ENCODE measurements at places on chromosomes 3 and 15.

DNA sequence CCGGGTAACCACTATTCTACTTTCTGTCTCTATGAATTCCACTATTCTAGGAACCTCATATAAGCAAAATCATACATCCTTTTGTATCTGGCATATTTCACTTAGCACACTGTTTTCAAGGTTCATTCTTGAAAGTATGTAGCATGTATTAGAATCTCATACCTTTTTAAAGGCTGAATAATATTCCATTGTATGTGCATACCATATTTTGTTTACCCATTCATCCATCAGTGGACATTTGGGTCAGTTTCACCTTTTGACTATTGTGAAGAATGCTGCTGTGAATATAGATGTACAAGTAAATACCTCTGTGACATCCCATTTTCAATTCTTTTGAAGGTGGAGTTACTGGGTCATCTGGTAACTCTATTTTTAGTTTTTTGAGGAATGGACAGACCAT lies 36.6 kb upstream of the SEC22A start:
- DNase-seq, result no peak
- H3K4me3 ChIP-seq, result no peak overlapping the region
- H3K4me1 ChIP-seq, result no peaks in the 10 kb centered on the region
- H3K27me3 ChIP-seq, result no peaks in the 10 kb centered on the region
- H3K36me3 ChIP-seq, result peaks cover 20% of the 10 kb centered on the region
- H3K27ac ChIP-seq, result no peak overlapping the region

- no peak for DNase-seq
- H3K27ac ChIP-seq, result no peak overlapping the region
- no peaks in the 10 kb centered on the region for H3K27me3 ChIP-seq
- no peak overlapping the region for H3K4me3 ChIP-seq
- H3K4me1 ChIP-seq, result no peaks in the 10 kb centered on the region
Observed at GRCh38 chr3:47318916-47319315, 36.2 kb downstream of the KLHL18 start.

- H3K4me1 ChIP-seq, result no peaks in the 10 kb centered on the region
- DNase-seq, result no peak
- peaks cover 37% of the 10 kb centered on the region for H3K36me3 ChIP-seq
- H3K27ac ChIP-seq, result no peak overlapping the region
- no peaks in the 10 kb centered on the region for H3K27me3 ChIP-seq
Observed at GRCh38 chr3:97952872-97953271, 19.4 kb downstream of the RIOX2 start.

- H3K27me3 ChIP-seq, result no peaks in the 10 kb centered on the region
- no peaks in the 10 kb centered on the region for H3K36me3 ChIP-seq
- peak within 1 kb of the TSS; percentile 83 for H3K27ac ChIP-seq
- peaks cover 24% of the 10 kb centered on the region for H3K4me1 ChIP-seq
Observed at GRCh38 chr3:69385723-69386555, at the start of gene FRMD4B. TSS of gene FRMD4B (minus strand) at chr3:69386088. CDS start at chr3:69385989, 99 bp downstream.

DNA sequence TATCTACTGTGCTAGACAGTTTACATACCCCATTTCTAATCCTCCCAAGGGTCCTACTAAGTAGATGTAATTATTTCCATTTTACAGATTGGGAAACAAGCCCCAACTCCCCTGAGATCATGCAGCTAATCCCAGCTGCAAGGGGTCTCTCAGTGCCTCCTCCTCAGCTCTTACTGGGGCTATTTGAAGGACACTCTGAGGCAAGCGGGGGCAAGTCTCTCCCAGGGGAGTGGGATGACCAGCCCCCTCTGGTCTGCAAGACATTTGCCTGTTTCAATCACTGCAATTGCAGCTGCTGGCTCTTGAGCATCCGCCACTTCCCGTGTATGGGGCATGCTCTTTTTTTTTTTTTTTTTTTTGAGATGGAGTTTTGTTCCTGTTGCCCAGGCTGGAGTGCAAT lies 11.4 kb downstream of the LAMP3 start:
- no peak for DNase-seq
- no peaks in the 10 kb centered on the region for H3K36me3 ChIP-seq
- H3K4me1 ChIP-seq, result no peaks in the 10 kb centered on the region
- no peak overlapping the region for H3K27ac ChIP-seq
- no peaks in the 10 kb centered on the region for H3K27me3 ChIP-seq
- H3K4me3 ChIP-seq, result no peak overlapping the region

GRCh38 chr3:60575718-60576272 lies 675.5 kb downstream of the FHIT start:
- H3K27me3 ChIP-seq, result no peaks in the 10 kb centered on the region
- H3K36me3 ChIP-seq, result no peaks in the 10 kb centered on the region
- DNase-seq, result no peak
- H3K4me3 ChIP-seq, result no peak overlapping the region

- H3K4me1 ChIP-seq, result no peaks in the 10 kb centered on the region
- no peak overlapping the region for H3K4me3 ChIP-seq
- DNase-seq, result no peak
- no peak overlapping the region for H3K27ac ChIP-seq
- H3K27me3 ChIP-seq, result no peaks in the 10 kb centered on the region
Observed at GRCh38 chr15:101396484-101397261, 92.8 kb downstream of the PCSK6 start.

DNA sequence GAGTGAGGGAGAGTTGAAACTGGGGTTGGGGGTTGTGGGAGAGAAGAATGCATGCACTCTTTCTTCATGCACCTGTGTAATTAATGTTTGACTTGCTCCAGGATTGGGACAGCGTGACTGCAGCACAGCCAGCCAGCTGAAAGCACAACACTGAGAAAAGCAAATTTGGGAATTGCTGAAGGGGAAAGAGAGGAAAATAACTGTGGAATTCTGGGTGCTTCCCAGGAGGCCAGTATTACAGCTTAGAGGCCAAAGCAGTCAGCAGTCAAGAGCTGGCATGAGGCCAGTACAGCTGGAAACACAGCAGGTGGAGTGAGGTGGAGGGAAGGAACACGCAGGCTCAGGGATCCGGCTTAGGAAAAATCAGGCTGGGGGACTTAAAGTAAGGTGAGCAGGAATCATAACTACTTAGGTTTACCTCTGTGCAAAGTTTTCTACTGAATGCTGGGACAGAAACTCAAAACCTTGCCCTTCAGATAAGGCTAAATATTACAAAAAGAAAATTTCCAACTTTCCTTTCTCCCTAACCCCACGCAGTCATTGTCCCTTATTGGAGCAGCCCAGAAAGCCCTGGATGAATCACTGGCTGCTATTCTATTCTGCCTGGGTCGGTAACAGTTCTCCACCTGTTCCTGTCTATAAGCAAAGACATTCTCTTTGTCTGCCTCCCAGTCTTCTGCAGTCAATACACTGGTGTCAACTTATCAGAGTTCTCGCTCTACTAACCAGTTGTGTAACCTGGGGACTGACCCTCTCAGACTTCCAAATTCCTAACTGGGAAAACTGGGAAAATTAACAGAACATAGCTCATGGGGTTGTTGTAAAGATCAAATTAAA lies 167.2 kb downstream of the MAGI1 start:
- H3K36me3 ChIP-seq, result no peaks in the 10 kb centered on the region
- H3K4me3 ChIP-seq, result no peak overlapping the region
- H3K27me3 ChIP-seq, result no peaks in the 10 kb centered on the region
- peaks cover 22% of the 10 kb centered on the region for H3K4me1 ChIP-seq
- H3K27ac ChIP-seq, result no peak overlapping the region
- no peak for DNase-seq

GRCh38 chr3:61110576-61110975 lies 140.7 kb downstream of the FHIT start:
- H3K4me3 ChIP-seq, result no peak overlapping the region
- DNase-seq, result no peak
- H3K27ac ChIP-seq, result no peak overlapping the region
- H3K36me3 ChIP-seq, result no peaks in the 10 kb centered on the region

DNA sequence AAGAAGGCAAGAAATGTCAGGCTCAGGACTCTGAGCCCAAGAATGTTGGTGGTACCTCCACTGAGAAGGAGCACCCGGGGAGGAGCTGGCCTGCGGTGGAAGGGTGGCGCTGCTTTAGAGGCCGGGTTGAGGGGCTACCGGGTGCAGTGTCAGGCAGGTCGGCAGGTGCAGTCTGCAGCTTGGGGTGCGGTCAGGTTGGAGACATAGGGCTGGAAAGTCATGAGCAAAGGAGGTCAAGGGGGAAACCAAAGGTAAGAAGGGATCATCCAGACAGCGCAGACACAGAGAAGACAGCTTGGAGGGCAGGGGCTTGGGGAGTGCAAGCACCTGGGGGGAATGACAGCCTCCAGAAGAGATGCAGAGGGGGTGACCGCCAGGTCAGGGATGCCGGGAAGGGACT lies 274.4 kb upstream of the LYSMD4 start:
- no peak overlapping the region for H3K4me3 ChIP-seq
- H3K27ac ChIP-seq, result no peak overlapping the region
- DNase-seq, result no peak
- no peaks in the 10 kb centered on the region for H3K27me3 ChIP-seq
- no peaks in the 10 kb centered on the region for H3K4me1 ChIP-seq

- no peak overlapping the region for H3K27ac ChIP-seq
- H3K4me1 ChIP-seq, result no peaks in the 10 kb centered on the region
- DNase-seq, result no peak
- H3K36me3 ChIP-seq, result no peaks in the 10 kb centered on the region
Observed at GRCh38 chr15:35925275-35926006, 379.5 kb upstream of the DPH6 start.

- DNase-seq, result no peak
- no peaks in the 10 kb centered on the region for H3K27me3 ChIP-seq
- H3K4me1 ChIP-seq, result no peaks in the 10 kb centered on the region
- H3K27ac ChIP-seq, result no peak overlapping the region
Observed at GRCh38 chr3:156614642-156615511, 59.5 kb upstream of the TIPARP start.

GRCh38 chr3:58074116-58074715 lies 66.0 kb downstream of the FLNB start:
- H3K36me3 ChIP-seq, result peaks cover 10% of the 10 kb centered on the region
- no peaks in the 10 kb centered on the region for H3K27me3 ChIP-seq
- no peak overlapping the region for H3K4me3 ChIP-seq
- DNase-seq, result no peak

GRCh38 chr3:13074006-13074375 lies 762 bp upstream of the IQSEC1 start:
- no peaks in the 10 kb centered on the region for H3K36me3 ChIP-seq
- DNase-seq, result no peak
- H3K4me1 ChIP-seq, result peaks cover 40% of the 10 kb centered on the region
- no peak overlapping the region for H3K4me3 ChIP-seq
- peaks cover 6% of the 10 kb centered on the region for H3K27me3 ChIP-seq

DNA sequence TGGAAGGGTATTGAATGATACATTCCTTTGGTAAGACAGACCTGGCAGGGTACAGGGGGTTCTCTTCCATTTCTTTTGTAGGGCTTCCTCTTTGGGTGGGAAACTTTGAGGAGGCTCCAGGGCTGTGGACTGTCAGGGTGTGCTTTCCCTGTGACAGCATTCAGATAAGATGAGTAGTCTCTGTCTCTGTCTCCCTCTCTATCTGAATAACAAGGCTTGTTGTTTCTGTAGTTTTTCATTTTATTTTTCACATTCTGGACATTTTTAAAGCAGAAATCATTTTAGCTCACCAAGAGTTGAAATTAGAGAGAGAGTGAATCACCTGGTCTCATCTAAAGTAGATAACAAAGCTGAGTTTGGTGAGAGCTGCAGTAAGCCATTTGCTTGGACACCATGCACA lies 100.8 kb upstream of the TPM1 start:
- DNase-seq, result no peak
- no peak overlapping the region for H3K4me3 ChIP-seq
- H3K27ac ChIP-seq, result peak overlapping the region; percentile 94
- no peaks in the 10 kb centered on the region for H3K27me3 ChIP-seq

DNA sequence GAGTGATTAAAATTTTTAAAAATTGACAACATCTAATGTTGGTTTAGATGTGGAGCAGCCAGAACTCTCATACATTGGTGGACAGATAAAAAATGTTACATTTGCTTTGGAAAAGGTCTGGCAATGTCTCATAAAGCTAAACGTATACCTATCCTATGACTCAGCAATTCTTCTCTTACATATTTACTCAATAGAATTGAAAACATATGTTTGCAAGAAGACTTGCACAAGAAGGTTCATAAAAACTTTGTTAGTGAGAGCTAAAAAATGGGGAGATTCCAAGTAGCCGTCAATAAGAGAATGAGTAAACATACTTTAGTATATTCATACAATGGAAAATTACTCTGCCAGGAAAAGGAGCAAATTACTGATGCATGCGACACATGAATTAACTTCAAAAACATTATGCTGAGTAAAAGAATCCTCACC lies 30.0 kb downstream of the MASP1 start:
- no peak overlapping the region for H3K4me3 ChIP-seq
- no peaks in the 10 kb centered on the region for H3K4me1 ChIP-seq
- H3K36me3 ChIP-seq, result no peaks in the 10 kb centered on the region

DNA sequence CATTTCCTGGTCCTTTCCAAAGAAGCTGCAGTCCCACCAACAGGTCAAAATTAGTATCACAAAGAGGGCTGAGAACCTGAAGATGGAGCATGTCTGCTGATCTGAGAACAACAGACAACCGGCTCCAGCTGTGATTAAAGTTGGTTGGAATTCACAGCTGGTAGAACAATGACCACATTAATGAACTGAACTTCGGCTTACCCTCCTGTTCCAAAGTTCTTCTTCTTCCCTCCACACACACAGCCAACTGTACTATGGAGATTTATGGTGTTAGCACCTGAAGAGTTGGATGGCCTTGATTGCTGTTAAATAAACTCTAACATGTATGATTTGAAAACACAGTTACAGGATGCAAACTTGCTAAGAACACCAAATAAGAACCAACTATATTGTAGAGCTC lies 27.4 kb upstream of the ROPN1 start:
- no peaks in the 10 kb centered on the region for H3K27me3 ChIP-seq
- H3K4me1 ChIP-seq, result no peaks in the 10 kb centered on the region
- no peak for DNase-seq
- H3K36me3 ChIP-seq, result no peaks in the 10 kb centered on the region
- no peak overlapping the region for H3K4me3 ChIP-seq
- H3K27ac ChIP-seq, result no peak overlapping the region

DNA sequence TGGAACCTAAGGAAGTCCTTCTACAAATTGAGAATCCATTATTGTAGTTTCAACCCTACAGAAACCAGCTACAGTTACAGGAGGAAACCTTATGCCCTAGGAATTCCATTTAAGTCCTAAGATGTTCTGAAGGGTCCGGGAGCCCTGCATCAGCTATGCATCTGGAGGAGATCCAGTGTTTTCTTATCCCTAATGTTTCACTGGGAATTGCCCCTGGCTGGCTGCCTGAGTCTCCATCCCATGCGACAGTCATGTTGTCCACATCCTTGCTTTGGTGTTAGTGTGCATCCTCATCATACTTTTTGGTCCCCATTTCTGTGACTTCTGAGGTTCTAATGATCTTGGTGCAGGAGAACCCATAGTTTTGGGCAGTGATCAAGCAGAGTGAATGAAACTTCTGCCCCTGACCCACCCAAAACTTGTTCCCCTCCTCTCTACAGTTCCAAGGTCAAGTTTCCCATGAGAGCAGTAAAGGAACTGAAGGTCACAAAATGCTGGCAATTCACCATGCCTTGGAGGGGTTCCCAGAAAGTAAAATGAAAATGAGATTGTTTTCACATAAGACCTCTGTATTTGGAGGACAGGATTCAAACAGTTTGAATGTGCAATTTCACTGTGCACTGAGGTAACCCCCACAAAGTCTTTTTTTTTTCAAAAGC lies 121.9 kb upstream of the PHLDB2 start:
- H3K4me3 ChIP-seq, result no peak overlapping the region
- no peaks in the 10 kb centered on the region for H3K36me3 ChIP-seq
- no peaks in the 10 kb centered on the region for H3K27me3 ChIP-seq
- H3K4me1 ChIP-seq, result no peaks in the 10 kb centered on the region
- no peak for DNase-seq

- no peak overlapping the region for H3K27ac ChIP-seq
- H3K4me3 ChIP-seq, result no peak overlapping the region
- no peaks in the 10 kb centered on the region for H3K27me3 ChIP-seq
Observed at GRCh38 chr15:85009435-85009834, 27.8 kb downstream of the PDE8A start.

- DNase-seq, result peak; percentile 16
- H3K4me3 ChIP-seq, result no peak overlapping the region
- H3K36me3 ChIP-seq, result no peaks in the 10 kb centered on the region
Observed at GRCh38 chr3:37183375-37183831, 9.0 kb upstream of the LRRFIP2 start.
